ENCODE measurements at places on chromosomes 5 and 9.

- DNase-seq: no peak
Measured at GRCh38 chr9:3361116-3361515, 164.7 kb downstream of the RFX3 start.

- no peak for DNase-seq
Measured at GRCh38 chr9:37197158-37198038, 77.0 kb downstream of the ZCCHC7 start.

DNA sequence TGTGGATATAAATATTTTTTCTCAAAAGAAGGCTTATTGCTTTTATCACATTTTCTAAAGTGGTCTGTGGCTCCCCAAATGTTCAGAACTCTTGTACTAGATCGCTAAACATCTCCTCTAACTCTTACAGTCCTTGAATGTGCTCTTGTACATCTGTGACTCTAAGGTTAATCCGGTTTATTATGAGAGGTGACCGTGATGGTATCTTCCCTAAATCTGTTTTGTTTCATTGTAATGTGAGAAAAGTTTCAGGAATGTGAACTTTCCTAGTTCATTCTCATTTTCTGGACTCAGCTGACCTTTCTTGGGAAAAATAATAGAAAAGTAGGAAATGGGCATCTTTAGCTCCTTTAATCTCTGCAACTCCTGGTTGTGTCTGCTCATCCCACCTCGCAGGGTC, 94.5 kb upstream of the CD180 start:
- no peak for DNase-seq

DNA sequence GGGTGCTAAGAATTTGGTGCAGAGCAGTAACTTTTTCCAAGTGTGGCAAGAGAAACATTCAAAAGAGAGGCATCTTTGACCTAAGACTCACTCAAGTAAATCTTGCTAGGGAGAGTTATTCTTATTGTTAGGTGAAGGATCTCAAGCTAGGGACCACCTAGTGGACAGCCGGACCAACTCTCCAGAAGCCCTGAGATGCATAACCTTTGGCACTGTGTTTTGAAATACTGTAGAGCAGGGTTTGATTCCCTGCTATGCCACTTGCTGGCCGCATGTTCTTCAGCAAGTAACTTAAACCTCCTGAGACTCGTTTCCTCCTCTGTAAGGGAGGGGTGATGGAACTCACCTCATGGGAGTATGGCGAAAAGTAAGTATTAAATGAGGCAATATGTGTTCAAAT, 336.1 kb upstream of the ADAMTSL1 start:
- DNase-seq: no peak

DNA sequence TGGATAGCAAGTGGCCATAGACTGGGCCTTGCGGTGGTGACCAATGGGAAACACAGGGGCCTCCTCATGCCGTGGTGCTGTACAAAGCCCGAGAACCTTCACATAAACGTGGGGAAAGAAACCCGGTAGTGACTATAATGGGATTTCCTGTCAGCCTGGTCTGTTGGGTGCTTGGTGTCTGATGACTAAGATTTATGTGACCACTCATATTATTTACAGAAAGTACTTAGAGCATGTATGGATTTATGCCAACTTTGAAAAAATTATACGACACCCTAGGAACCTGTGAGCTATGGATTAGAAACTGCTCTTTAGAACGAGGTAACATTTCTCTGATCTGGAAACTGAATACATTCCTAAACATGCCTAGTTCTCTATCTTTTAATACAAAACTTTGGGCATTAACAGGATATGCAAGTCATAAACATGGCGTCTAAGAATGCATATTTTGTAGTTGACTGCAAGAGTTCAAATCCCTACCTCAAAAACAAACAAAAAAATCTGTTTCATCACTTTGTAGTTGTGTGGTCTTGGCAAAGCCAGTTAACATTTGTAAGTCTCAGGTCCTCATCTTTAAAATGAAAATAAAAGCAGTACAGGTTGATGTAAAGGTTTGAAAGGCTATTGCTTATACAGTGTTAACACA, 85.4 kb downstream of the TMEM167A start:
- no peak for DNase-seq

DNA sequence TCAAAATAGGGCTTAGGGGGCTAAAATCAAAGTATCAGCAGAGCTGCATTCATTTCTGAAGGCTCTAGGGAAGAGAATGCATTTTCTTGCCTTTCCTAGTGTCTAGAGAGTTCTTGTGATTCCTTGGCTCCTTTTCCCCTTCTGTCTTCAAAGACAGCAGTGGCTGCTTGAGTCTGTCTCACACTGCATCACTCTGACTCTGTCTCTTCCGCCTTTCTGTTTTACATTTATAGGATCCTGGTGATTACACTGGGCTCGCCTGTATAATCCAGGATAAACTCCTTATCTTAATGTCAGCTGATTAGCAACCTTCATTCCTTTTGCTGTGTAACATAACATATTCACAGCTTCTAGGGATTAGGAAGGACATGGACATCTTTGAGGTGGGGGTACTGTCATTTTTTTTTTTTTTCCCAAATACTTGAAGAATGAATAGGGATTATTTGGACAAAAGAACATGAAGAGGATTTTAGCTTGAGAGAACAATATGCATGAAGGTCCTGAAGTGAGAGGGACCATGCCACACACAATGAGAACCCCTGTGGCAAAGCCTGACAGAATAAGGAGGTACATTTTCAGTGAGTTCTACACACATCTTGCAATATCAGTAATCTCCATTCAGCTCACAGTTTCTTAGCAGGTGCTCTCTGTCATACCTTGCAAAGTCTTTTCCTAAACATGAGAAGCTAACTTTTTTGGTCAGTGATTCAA, 267.6 kb downstream of the FAM170A start:
- no peak for DNase-seq

DNA sequence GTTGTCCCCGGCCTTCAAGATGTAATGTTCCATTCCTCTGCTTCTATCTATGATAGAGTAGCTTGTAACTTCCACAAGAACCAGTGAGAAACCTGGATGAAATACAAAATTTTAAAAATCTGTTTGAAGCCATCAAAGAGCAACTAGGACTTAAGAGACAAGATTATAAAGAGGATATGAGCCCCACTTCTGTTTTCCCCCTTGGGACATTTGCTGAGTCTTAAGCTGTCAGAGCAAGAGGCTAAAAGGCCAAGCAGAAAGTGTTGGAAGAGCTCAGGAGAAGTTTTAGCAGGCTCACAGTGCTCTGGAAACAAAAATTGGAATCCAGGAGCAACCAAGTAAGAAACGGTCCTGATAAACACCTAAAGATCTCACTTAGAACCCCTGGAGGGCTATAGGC, 76.1 kb downstream of the ADRB2 start:
- no peak for DNase-seq

GRCh38 chr5:124283031-124283430, 463.4 kb downstream of the ZNF608 start:
- no peak for DNase-seq
